Hair follicle dermal papilla cell (primary cell): ENCODE measurements at places on chromosomes 3 and 15. TPM values are rescaled to one million over a fixed set of nuclear protein-coding genes. Genes with fewer than 3 reads are reported as not detected.

GRAMD2A gene
- total RNA-seq = 0.32 and 0.61 TPM in 2 replicates

GUCA1C gene
- not detected in 2 replicates for total RNA-seq

DNASE1L3 gene
- not detected in 2 replicates for total RNA-seq

GADL1 gene
- not detected in 2 replicates for total RNA-seq

ANKUB1 gene
- 0.16 TPM in 1 of 2 replicates, not detected in the other for total RNA-seq

NRROS gene
- total RNA-seq = 0.12 and 0.16 TPM in 2 replicates
